ENCODE measurements at places on chromosomes 2 and 18. TPM values are rescaled to one million over a fixed set of nuclear protein-coding genes. Genes with fewer than 3 reads are reported as not detected.
A peak's percentile ranks its signal among the peaks of the same experiment; 100 is the strongest.

GRCh38 chr2:159712929-159713420 lies 669 bp downstream of the MARCHF7 start:
- DNase-seq = no peak

Gene MYO5B
- total RNA-seq = 6.2 TPM

Gene SH3BP4
- 6.2 TPM for total RNA-seq

DNA sequence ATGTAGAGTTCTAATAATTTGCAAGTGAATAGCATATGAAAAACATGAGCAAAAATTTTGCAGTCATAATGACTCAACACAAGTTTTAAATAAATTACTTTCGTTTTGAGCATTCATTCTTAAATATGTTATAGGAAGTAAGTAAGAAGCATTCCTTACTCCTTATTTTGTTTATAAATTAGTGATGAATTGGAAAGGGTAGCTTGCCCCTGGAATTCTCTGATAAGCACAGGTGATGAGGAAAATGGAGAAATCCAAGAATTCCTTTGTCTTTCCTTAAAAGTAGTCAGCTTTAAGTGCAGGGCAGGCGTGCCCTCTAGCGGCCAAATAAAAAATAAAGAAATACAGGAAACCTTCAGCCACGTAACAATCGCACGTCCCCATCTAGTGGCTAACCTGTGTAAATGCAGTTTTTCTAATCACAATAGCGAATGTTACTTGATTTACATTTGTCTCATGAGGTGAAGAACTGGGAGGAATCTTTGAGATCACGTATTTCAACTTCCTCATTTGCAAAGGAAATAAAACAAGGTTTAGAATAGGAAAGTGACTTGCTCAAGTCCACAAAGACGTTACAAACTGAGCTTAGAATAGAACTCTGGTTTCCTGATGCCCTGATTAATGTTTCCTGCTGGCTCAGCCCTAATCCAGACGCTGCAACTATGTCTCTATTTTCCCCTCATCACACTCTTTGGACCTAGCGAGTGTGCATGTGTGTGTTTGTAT lies 47.2 kb upstream of the ZNG1B start:
- DNase-seq = peak; percentile 83

GRCh38 chr2:226905718-226906117 lies 69.9 kb downstream of the RHBDD1 start:
- DNase-seq = peak; percentile 81

Gene SIGLEC15
- total RNA-seq = 0.42 TPM

DNA sequence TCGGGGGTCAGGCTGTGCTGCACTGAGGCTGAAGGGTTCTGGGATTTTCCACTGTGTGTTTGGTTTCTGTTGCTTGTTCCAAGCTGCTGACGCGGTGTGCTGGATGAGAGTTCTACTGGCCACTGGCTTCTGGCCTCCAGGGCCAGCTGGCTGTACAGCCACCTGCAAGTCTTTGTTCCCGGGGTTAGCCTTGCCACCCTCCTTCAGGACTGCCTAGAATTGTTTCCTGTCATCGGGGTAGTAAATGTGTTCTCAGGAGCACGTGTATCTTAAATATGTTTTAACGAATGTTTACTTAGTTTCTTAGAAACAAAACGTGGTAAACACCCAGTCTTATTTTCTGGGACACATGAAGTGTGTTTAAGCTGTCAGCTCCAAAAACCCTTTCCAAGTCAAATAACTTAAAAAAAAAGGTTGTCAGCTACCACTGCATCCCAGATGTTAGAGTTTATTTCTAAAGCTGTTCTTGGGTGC lies 231.2 kb downstream of the AGAP1 start:
- DNase-seq = no peak

GRCh38 chr2:48715956-48716355 lies 39.6 kb downstream of the LHCGR start:
- DNase-seq = no peak

Gene ELOA2
- not detected for total RNA-seq

DNA sequence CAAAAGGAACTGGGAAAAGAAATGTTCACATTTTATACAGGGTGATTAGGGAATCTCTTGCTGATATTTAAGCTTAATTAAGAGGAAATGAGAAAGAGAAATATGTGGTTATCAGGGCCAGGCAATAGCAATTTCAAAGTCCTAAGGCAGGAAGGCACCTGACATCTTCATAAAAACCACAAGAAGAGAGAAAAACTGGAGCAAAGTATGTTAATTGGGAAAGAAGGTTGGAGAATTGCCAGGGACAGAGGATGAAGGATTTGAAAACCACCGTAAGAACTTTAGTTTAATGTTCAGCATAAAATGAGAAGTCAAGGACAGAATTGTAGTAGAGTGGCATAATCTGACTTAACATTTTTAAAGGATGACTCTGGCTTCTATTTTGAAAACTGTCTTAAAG lies 691.8 kb upstream of the NRXN1 start:
- DNase-seq = no peak

GRCh38 chr18:6731222-6731596 lies 1.7 kb downstream of the ARHGAP28 start:
- DNase-seq = no peak

Gene IL1A
- total RNA-seq = 0.19 TPM

- no peak for DNase-seq
Observed at GRCh38 chr18:23920054-23920453, 94.5 kb upstream of the TTC39C start.

Gene LAMA3
- 8.9 TPM for total RNA-seq

Gene UGT1A4
- total RNA-seq = 0.09 TPM

DNA sequence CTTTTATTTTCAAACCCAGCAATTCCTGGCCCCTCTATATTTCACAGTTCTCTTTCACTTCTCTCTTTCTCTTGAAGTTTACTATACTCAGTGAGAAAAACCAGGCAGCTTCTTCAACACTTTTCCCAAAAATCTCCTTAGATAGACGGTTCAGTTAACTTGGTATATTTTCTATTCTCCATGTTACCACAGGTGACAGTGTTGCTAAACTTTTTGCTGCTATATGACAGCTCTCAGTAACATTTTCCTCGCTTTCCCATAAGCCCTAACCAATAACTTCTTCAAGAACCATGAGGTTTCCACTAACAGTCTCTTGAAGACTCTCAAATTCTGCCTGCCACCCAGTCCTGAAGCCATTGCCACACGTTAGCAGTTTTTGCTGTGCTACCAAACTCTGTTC lies 45.8 kb downstream of the CYBRD1 start:
- DNase-seq = no peak

DNA sequence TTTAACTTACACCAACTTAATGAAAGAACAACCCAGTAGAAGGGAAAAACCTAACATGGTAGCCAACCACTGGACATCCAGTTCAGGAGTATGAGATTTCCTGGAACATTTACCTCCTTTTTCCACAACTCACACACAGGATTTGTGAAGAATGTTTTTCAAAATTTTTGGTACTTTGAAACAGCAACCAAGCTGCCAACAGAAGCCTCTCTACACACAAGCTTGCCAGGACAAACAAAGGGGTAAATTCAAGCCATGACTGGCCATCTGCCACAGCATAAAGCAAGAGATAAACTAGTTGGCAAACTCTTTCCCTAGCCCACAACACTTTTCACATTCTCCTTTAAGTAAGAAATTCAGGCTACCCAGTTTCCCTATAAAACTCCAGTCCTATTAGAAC lies 21.4 kb downstream of the MGAT4A start:
- DNase-seq = no peak

Gene RFX8
- 1.0 TPM for total RNA-seq

Gene GKN1
- total RNA-seq = 1.4 TPM

Gene NABP1
- total RNA-seq = 26.9 TPM

Gene HRH4
- 0.24 TPM for total RNA-seq

GRCh38 chr2:191756761-191757160 lies 78.8 kb downstream of the NABP1 start:
- DNase-seq = no peak

DNA sequence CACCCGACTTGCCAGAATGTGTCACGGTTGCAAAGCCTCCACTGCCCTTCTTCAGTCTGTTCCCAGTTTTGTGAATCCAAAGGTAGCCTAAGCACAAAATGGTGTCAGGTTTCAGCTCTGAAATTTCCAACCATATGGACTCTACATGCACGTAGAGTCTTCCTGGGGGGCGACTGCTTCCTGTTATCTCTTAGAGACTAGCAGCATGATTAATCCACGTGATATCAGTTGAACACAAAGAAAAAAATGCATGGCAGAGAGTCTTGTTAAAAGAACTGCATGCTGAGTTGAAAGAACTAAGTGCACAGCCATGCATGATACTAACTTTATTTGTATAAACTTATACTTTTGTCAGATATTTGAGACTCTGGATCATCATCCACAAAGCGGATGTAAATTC lies 404.4 kb downstream of the SOCS6 start:
- no peak for DNase-seq
